T47D (cell line): ENCODE measurements at places on chromosomes 6 and 20.

GRCh38 chr6:119535332-119535731 lies 185.8 kb upstream of the MAN1A1 start:
- DNase-seq = no peak

DNA sequence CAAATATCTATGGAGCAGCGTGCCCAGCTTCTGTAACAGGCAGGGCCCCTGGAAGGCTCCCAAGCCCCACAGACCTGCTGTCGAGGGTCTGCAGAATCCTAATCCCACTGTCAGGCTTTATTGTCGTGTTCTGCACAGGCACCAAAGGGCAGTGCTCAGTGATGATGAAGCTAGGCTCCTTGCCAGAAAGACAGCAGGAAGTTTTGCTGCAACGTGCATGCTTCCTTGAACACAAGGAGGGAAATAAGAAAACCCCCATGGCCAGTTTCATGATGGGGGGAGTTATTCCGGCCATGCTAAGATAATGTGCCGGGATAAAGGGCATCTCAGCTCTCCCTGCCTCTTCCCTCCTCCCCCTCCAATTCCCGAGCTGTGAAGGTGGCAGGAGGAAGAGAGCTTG lies 109.4 kb upstream of the KCNG1 start:
- DNase-seq = no peak

DNA sequence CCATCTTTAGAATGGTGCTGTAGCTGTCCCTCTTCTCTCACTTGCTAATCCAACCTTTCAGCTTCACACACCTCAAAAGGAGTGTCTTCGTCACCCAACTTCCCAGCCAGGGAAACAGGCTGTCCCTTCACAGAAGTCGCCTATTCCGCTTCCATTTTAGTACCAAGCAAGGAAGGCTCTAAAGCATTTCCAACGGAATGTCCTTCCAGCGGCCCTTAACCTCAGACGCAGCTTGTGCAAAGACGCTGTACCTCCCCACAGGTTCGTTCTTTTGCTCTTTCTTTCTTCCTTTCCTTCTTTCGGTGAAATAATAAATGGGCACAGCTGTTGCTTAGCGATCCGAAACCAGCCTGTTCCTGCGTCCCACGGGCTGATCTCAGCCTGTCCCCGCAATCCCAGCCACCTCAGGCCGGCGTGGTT lies 1.5 kb downstream of the PTPRT start:
- peak; percentile 38 for DNase-seq

DNA sequence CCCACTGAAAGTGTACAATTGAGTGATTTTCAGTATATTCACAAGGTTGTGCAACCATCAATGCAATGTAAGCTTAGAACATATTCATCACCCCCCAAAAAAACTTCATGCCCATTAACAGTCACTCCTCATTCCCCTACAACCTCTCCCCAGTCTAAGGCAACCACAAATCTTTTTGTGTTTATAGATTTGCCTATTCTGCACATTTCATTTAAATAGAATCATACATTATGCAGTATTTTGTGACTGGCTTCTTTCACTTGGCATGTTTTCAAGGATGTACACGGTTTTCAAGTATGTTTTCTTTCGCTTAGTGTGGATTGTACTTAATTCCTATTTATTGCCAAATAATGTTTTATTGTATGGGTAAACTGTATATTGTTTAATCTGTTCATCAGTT lies 329.3 kb upstream of the RNF24 start:
- DNase-seq = no peak

DNA sequence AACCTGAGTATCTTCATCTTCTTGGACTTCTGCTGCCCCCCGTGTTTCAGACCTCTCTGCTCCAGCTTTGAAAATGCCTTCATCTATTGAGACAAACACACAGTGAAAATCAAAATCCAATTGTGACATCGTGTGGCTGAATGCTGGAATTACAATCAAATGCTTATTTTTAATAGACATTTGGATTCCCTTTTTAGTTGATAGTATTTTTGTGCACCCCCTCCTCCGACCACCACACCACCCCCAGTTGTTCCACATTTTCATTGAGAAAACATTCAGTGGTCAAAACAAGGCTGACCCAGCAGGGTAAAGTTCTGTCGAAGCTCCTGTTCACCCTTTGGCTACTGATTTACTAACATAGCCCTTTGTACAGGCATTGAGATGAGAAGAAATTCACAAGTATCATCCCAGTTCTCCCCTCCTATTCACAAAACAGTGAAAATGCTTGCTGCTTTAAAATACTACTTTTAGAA lies 79.0 kb downstream of the NRSN1 start:
- DNase-seq = no peak

GRCh38 chr6:149508485-149508884 lies 23.7 kb upstream of the ZC3H12D start:
- DNase-seq = no peak

DNA sequence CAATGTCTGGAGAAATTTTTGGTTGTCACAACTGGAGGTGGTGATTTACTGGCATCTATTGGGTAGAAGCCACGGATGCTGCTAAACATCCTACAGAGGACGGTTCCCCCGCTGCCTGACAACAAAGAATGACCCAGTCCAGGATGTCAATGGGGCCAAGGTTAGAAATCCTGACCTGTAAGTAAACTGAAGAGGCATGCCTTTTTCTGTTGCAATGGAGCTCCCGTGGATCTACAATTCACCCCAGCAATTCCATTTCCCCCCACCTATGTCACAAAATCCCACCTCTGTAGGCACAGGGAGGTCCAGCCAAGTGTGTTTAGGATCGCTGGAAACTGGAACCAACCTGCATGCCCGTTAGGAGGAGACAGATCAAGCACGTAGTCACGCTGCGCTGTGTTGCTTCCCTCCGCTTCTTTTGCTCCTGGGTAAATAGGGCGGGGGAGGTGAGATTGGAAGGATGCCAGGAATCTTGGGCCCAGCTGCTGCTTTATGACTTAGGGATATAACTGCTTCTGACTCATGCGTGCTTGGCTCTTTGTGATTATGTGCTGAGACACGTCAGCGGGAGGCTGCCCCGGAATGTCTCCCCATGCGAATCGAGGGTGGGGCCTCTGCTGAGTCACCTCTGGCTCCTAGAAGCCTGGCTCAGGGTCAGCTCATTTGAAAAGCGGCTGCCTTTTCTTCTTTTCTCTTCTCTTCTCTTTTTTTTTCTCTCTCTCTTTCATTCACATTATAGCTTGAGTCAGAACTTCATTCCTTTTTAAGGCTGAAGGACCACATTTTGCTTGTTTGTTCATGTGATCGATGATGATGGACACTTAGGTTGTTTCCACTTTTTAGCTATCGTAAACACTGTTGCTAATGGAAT lies 12.4 kb upstream of the PEDS1 start:
- peak; percentile 83 for DNase-seq

- DNase-seq = no peak
Measured at GRCh38 chr20:62595069-62595468, 47.2 kb upstream of the SLCO4A1 start.
